PC-3 (cell line): ENCODE measurements at places on chromosomes 1 and 21. TPM values are rescaled to one million over a fixed set of nuclear protein-coding genes. Genes with fewer than 3 reads are reported as not detected.

DNA sequence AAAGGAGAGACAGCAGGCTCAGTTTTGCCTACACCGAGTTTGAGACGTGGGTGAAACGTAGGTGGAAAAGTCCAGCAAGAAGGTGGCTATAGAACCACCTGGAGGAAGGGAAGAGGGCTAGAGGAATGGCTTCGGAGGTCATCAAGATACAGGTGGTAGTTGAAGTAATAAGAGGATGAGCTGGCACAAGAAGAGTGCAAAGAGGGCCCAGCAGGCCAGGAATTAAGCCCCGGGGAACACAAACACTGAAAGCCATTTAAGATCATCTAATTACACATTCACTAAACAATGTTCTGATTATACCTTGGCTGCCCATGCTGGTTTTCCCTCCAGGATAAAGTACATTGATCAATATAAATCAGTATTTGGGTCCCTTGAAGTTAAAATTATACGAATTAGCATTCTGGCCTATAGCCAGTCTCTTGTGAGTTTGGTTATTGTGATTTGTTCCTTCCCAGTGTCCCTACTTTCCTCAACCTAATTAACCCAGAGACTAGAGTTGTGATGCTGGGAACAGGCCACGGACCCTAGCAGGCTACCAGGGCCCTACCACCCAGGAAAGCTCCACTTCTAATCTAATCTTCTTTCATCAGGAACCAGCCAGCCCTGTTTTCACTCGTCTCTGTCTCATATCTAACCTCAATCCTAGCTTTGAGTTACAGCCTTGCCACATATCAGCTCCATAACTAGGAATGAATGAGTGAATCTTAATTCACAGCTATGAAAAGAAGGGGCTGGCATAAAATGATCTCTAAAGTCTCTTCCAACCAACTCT is 26.4 kb upstream of the PPP1R15B start:
- DNase-seq = no peak

DNA sequence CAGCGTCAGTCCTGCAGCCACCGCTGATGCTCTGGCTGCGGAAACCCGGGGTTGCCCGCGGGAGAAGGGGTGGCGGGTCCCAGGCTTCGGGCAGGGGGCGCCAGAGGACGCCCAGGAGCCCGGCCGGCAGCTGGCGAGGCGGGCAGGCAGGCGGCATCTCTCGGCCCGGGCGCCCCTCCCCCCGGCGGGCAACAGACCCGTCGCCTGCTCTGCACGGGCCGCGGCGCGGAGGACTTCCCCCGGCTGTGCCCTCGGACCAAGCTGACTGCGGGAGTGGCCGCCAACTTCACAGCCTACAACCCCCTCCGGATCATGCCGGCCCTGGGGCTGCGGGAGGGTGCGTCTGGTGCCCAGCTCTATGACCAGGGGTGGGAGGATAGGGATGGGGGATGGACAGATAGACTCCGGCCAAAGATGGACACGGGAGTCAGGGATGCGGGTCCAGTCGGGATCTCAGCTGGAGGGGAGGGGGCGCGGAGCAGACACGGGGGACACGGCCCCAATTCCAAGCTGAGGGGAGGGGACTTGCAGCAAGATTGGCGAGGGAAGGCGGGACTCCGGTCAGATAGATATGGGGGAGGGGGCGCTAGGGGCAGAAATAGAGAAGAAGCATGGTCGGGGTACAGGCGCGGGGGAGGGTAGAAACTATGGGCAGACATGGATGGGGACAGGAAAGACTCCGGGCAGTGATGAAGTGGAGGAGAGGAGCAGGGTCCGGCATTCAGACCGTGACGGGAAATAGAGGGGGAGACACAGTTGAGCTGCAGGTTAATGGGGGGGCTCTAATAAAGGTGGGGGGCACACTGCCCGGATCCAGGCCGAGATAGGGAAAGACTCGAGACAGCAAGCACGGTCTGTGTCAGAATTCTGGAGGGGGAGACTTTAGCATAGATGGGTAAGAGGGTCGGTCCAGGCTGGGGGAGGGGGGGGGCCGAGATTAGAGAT is 1.1 kb downstream of the ADGRB2 start:
- DNase-seq = peak; percentile 76

DNA sequence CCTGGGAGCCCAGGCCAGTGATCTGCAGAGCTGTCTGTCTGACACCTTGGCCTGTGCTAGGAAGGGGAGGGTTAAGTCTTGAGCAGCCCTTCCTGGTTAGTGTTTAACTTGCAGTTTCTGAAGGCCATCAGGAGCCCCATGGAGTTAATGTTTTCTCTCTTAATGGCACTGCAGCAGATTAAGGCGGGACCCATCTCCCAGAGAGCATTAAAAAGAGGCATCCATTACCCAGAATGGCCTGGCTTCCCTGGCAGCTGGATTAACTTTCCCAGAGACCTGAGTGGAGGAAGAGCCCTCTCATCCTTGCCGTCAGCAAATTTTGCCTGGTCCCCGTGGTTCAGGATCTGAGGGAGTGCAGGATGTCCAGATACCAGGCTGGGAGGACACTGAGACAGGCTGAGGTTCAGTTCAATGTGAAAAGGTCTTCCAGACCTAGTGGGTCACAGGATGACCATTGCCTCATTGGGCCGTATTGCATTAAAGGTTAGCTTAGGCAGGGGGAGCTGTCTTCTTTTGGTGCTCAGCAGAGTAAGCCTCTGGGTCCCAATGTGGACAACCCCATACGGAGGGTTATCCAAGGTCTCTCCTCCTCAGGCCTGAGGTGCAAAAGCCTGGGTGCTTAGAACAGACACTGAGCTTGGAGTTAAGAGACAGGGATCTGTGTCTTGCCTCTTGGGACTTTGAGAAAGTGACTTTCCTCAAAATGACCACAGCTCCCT is 522.6 kb downstream of the PTPRU start:
- DNase-seq = no peak

DNA sequence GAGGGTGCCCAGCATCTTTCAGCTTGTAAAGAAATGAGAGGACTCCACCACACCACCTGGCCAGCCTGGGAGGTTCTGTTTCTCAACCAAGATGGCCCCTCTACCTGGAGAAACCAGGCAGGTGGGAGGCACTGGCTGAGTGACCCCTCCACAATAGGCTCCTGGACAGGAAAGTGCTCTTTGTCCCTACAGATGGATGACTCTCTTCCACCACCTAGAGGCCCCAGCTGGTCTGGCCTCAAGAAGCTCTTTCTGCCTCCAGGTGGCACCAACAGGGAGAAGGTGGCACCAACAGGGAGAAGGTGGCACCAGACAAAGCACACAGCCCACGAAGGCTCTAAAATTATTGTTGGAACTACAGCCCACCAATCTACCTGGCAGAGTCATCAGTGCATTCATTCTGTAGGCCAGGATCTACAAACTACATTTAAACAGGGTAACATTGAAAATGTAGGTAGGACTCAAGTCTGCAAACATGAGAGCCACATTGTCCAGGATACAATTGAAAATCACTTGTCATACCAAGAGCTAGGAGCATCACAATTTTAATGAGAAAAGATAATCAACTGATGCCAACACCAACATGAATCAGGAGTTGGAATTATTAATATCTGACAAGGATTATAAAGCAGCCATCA is 14.4 kb downstream of the TMPRSS3 start:
- peak; percentile 77 for DNase-seq

DNA sequence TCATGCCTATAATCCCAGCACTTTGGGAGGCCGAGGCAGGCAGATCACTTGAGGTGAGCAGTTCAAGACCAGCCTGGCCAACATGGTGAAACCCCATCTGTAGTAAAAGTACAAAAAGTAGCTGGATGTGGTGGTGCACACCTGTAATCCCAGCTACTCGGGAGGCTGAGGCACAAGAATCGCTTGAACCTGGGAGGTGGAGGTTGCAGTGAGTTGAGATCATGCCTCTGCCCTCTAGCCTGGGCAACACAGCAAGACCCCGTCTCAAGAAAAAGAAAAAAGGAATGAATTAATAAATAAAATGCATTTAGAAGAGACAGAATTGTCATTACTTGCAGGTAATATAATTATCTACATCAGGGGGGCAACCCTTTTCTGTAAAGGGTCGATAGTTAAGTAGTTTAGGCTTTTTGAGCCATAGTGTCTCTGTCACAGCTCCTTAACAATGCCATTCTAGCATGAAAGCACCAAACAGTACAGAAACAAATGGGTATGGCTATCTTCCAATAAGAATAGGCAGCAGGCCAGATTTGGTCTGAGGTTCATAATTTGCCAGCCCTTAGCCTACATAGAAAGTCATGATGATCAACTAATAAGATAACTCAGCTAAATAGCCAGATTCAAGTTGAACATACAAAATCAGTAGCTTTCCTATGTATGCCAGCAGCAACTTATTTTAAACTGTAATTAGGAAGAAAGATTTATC is 56.8 kb downstream of the RPRD2 start:
- peak; percentile 16 for DNase-seq

The KIAA1614 gene
- not detected in 2 replicates for total RNA-seq

The GRIK1 gene
- not detected in 2 replicates for total RNA-seq

GRCh38 chr21:9760398-9761074 is 760.8 kb upstream of the TPTE start:
- no peak for DNase-seq

DNA sequence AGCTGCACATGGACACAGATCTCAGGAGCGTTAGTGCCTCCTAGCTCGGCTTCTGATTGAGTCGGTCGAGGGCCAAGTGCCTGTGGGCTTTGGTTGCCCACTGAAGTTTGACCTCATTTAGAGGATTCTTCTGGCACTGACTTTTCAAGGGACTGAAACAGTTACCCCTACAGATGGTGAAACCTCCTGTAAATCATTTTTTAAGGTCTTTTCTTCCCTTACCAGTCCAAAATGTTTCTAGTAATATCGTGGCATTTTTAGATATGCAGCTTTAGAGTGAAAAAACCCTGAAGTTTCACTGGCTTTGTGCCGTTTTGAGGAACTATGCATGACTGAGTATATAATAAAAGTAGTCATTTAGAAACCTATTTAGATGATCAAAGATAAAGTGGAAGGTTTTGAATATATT is 34.7 kb upstream of the L1TD1 start:
- DNase-seq = no peak

DNA sequence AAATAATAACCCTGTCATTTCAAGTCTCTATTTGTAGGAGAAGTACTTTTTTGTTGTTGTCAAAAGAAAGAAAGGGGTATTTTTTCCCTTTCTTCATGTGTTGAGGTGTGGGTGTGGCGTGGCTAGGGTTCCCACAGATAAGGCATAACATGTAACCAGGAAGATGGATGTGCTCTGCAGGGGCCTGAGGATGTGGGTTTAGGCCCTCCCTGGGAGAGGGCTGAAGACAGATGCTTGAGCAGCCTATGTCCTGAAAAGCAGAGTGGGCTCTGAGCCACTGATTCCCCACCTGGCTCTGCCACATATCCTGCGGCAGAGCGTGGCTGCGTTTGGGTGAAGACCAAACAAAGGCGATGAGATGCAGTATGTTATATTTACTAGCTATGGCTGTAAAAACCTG is 13.9 kb upstream of the ADAR start:
- no peak for DNase-seq

- peak; percentile 98 for DNase-seq
These were observed 50.2 kb upstream of the WASF2 start for GRCh38 chr1:27539901-27540861.

GRCh38 chr1:82110366-82111254 is 309.9 kb downstream of the ADGRL2 start:
- no peak for DNase-seq

The OLIG2 gene
- not detected in 2 replicates for total RNA-seq

The WLS gene
- 15.3 and 19.1 TPM in 2 replicates for total RNA-seq

- DNase-seq = no peak
These were observed 538.5 kb downstream of the KIF26B start for GRCh38 chr1:245693116-245693793.

GRCh38 chr1:203589171-203589570 is 37.5 kb upstream of the ATP2B4 start:
- peak; percentile 32 for DNase-seq

GRCh38 chr1:221344693-221345092 is 397.2 kb downstream of the DUSP10 start:
- DNase-seq = peak; percentile 31

The CAMK2N1 gene
- 51.2 and 56.9 TPM in 2 replicates for total RNA-seq

The APCS gene
- total RNA-seq = not detected in 2 replicates

DNA sequence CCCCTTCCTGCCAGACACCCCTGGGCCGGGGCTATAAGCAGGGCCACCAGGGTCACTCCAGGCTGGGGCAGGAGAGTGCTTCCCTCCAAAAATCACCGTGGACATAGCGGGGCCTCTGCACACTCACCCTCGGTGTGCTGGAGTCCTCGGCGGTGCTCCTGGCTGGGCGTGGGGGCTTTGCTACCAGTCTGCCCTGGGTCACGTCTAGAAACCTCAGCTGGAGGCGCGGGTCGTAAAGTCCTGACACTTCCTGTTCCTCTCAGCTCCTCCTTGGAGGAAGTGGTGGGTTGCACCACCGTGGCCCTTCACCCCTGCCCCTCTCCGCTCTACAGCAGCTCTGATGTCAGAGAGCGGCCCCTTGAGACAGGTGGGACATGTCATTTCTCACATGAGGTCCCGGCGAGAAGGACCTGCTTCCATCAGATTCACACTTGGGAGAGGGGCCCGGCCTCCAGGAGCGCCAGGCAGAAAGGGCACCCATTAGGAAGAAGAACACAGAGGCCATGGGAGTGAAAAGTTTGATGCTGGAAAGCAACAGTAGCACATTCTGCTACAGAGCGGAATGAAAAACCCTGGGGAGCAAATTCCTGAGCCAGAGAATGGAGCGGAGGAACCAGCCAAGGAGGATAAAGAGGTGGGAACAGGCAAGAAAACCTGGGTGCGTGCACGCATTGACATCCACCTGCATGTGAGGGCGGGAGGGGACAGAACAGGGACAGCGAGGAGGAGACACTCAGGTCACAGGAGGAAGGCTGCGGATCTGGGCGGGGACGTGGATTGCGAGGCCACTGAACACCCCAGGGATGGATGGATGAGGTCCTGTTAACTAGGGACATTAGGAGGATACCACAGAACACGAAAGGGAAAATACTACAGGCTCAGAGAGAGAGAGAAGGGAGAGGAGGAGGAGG is at the start of gene ITGB2:
Gene ITGB2, minus strand, starts transcription at position 206 of the 911 bp plus-strand sequence. CDS start 10,117 bp downstream, outside the sequence.
- no peak for DNase-seq

- no peak for DNase-seq
These were observed 7.4 kb downstream of the AZIN2 start for GRCh38 chr1:33088119-33088906.

DNA sequence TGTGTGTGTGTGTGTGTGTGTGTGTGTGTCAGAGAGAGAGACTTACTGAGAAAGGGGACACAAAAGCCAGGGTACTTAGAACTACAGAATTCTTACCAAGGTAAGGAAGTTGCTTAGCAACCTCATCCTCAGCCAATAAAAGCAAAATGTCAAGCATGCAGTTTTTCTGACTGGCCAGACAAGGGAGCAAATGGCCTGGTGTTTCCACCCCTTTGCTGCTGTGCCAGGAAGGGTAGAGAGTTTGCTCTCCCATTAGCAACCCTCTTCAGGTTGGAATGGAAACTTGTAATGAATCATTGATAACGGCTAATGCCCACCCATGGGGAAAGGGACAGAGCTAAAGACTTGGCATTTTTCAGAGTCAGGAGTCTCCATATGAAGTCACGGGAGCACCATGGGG is 10.6 kb downstream of the RXRG start:
- DNase-seq = no peak

- no peak for DNase-seq
These were observed 1.9 kb downstream of the TNFRSF18 start for GRCh38 chr1:1204425-1204920.

- DNase-seq = peak; percentile 80
These were observed at the start of gene PYGO2 for GRCh38 chr1:154961207-154962155. PYGO2 (minus strand) TSS chr1:154961782; CDS start chr1:154961576, 206 bp downstream.

The KRTAP25-1 gene
- not detected in 2 replicates for total RNA-seq
